ENCODE measurements at places on chromosomes 1 and 21. TPM values are rescaled to one million over a fixed set of nuclear protein-coding genes. Genes with fewer than 3 reads are reported as not detected.

AKR1A1 gene
- 74.3 TPM for total RNA-seq

RAB25 gene
- not detected for total RNA-seq

RIMKLA gene
- 0.05 TPM for total RNA-seq

SPRR2F gene
- not detected for total RNA-seq

OR2G6 gene
- total RNA-seq: not detected

PYHIN1 gene
- total RNA-seq: not detected

KCNJ9 gene
- not detected for total RNA-seq

WDR64 gene
- total RNA-seq: not detected
